ENCODE measurements at places on chromosomes 16 and 17. TPM values are rescaled to one million over a fixed set of nuclear protein-coding genes. Genes with fewer than 3 reads are reported as not detected.

DNA sequence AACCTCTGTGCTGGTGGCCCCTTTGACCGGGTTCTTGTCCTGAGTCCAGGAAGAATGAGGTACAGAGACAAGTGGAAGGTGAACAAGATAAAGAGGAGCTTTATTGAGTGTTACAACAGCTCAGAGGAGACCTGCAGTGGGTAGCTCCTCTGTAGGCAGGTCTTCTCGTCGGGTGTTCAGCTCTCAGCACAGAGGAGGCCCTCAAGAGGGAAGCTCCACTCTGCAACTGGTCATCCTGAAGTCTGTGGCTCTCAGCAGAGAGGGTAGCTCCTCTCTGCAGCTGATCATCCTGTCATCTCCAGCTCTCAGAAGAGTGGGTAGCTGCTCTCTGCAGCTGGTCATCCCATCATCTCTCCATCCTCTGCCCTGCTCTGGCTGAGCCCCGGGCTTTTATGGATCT is 39.7 kb downstream of the SCPEP1 start:
- DNase-seq = no peak

Gene ARL17A
- 1.2 TPM for total RNA-seq

DNA sequence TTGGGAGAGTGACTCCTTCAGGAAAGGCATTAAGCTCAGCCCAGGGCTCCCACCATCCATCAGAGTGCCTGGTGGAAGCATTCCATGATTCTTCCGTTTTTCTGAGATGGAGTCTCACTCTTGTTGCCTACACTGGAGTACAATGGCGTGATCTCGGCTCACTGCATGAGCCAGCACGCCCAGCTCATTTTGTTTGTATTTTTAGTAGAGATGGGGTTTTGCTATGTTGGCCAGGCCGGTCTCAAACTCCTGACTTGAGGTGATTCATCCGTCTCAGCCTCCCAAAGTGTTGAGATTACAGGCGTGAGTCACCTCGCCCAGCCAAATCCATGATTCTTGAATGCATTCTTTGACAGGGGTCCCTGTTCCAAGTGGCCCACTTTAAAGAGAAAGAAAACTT is 23.1 kb downstream of the MIS12 start:
- peak; percentile 68 for DNase-seq

Gene UBE2I
- 228 TPM for total RNA-seq

DNA sequence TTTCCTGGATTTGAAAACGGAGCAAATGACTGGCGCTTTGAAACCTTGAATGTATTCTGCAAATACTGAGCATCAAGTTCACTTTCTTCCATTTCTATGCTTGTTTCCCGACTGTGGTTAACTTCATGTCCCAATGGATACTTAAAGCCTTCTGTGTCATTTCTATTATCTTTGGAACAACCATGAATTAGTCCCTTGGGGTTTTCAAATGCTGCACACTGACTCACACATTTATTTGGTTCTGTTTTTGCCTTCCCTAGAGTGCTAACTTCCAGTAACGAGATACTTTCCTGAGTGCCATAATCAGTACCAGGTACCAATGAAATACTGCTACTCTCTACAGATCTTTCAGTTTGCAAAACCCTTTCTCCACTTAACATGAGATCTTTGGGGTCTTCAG is 32.3 kb downstream of the BRCA1 start:
- no peak for DNase-seq

Gene RASL10B
- 2.6 TPM for total RNA-seq

DNA sequence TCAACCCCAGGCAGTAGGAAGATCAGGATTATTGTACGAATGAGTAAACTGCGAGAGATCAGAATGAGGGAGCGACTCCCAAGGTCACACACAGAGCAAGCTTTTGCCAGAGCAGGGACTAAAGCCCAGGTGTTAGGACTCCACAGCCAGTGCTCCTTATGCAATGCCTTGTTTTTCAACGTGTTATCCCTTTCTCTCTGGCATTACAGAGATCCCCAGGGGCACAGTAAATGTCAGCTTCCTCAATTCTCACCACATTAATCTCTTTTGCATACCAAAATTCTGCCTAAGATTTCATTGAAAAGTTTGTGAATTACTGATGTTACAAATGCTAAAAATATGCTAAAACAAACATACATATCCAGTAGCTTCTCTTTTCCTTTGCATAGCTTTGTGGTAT is 68.1 kb upstream of the CES5A start:
- no peak for DNase-seq

DNA sequence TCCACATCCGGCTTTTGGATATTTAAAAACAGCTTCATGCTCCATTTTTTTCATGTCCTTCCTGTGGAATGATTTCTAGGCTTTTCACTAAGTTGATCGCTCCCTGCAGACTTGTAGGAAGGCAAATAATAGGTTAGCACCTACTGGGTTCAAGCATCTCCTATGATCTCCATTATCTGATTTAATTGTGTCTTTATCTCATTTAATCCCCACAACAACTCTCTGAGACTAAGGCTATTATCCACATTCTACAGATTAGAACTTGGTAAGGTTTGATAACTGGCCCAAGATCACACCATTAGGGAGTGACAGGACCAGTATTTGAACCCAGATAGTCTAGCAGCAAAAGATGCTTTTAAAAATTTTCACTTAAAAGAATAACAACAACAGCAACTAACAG is 46.2 kb upstream of the HOXB9 start:
- no peak for DNase-seq

Gene G6PC1
- not detected for total RNA-seq

- no peak for DNase-seq
Observed at GRCh38 chr16:25092441-25092840, 19.1 kb upstream of the LCMT1 start.

- DNase-seq = no peak
Observed at GRCh38 chr17:17888371-17888770, 51.6 kb upstream of the SREBF1 start.

DNA sequence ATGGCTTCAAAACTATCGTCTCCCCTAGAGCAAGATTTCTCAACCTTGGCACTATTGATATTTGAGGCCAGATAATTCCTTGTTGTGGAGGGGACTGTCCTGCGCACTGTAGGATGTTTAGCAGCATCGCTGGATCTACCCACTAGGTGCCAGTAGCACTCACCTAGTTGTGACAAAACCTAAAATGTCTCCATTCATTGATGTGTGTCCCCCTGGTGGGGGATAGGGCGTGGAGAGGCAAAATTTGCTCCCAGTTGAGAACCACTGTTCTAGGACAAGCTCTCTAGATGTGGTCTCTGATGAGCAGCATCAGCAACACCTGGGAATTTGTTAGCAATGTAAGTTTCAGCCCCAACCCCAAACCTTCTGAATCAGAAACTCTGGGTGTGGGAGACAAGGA is 259.0 kb downstream of the XYLT1 start:
- DNase-seq = peak; percentile 8

DNA sequence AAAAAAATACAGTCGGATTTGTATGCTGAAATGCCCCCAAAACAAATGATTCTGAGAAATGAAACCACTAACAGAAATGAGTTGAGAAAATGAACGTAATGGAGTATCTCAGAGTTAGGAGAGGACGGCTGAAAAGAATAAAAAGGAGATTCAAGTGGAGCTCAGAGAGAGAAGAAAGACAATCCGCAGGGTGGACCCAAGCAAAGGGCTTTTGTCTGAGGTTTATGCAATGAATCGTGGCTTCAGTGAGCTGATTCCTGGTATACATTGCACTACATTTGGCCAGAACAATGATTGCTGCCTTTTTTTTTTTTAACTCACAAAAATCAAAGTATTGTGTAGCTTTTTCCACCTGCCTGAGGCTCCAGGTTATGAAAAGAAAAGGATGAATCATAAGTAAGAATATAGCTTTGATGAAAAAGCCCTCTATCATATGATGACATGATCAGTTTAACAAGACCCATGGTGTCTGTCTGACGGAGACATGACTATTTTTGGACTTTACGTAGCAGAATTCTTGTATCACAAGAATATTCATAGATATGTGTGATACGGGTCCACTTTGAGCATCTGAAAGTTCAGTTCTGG is 4.4 kb upstream of the MED9 start:
- DNase-seq = no peak

Gene KIF18B
- total RNA-seq = 10.9 TPM

DNA sequence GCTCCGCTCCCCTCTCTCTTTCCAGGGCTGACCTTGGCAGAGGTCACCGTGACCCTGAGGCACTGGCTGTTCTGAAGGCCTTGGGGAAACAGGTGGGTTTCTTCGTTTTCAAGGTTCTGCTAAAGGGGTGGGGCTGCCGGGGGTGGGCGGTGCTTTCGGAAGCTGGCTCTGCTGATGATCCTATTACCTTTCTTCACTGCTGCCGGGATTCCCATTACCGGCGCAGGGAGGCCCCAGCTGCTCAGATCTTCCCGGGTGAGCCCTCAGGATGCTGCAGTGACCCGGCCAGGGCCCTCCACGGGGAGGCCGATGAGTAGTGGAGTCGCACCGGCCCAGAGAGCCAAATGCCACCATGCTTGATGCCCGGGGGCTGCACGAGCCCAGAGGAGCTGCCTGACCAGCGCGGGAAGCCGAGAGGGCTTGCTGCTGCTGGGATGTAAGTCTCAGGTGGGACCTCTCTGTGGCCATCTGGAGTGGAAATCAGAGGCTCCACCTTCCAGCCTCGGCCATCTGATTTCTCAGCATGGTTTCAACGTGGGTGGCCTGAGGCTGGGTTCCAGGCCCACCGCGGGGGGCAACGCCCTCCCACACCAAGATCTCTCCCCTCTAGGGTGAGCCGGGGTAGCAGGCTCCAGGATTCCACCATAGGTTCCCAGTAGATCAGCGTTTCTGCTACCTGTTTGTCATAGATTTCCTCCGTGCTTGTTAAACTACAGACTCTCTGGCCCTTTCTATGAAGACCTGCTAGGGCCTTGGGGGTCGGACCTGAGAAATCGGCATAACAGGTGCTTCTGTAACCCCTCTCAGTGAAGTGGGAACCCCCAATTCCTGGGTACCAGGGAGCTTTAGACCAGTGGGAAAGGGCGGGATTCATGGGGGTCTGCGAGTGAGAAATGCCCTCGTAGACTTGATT is 21.6 kb upstream of the ADCY7 start:
- no peak for DNase-seq

DNA sequence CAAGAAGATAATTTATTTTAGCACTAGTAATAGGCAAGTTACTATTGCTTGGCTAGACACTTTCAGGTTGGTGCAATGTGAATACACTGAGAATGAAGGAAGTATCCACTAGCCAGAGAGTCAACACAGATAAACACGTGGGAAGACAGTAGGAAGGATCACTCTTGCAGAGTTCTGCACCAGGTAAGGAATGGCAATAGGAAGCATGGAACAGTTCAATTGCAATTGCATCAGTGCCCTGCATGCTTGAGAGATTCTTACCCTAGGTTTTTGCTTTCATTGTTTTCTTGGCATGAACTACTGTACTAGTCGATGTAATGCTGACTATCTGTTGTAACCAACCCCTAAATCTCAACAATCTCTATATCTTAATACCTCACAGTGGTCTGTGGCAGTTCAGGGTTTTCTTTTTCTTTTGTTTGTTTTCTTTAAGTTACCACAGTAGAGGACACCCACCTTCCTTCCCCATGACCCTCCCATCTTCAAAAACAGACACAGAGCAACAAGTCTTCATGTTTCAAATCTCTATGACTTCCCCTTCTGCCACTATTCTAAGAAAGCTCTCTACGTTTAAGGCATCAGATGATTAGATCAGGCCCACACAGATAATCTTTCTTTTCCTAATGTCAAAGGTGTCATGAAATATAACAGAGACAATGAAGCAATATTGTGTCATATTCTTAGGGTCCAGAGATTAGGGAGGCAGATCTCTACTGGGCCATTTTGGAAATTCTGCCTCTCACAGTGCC is 18.1 kb upstream of the ABCA8 start:
- no peak for DNase-seq

Gene TUBB3
- total RNA-seq = 1,289 TPM

Gene SSTR5
- not detected for total RNA-seq

Gene CA5A
- total RNA-seq = not detected

DNA sequence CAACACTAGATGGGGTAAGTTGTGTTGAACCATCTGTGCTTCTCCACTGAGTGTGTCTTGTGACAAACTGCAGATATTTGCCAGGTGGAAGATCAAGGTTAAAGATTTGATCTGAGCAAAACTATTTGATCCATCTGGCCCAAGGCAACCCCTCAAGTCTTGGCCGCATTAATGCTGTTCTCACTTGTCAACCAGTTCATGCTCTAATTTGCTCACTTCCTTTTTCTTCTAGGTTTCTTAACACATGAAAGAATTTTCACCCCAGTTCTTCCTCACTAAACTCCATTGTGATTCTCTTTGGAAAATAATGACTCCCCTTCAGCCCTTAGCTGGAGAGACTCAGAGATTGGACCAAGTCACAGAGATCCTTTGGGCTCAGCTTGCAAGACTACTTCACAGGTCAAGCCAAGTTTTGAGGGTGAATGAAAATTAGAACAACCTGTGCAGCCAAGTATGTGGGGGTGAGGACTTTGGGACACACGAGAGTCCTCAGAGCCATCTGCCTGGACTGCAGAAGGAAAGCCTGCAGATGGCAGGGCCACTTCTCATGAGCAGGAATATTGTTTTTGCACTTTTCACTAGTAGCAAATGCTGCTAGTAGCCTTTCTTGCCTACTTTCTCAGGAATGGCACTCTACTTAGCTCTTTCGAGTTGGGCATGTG is 166.5 kb downstream of the AXIN2 start:
- no peak for DNase-seq

GRCh38 chr17:9368631-9369030 is 207.0 kb downstream of the STX8 start:
- DNase-seq = no peak
